NCI-H1092 (cell line): ENCODE measurements at places on chromosomes 12 and 14.

- DNase-seq, result no peak
These were observed 39.1 kb upstream of the FRS2 start for GRCh38 chr12:69430942-69431590.

DNA sequence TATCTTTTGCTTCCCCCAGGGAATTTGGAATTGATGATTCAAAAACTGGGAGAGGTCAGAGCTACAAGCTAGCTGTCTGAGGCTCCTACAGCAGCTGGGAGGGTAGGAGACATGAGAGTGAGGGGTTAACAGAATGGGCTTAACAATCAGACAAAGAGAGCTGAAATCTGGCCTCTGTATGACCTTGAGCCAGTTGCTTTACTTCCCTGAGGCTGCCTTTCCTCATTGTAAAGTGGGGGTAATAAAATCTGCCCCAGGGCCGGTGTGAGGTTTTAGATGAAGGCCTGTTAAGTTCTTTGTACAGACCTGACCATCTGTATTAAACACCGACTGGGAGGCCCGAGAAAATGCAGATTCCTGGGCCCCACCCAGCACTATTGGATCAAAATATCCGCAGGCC lies 164.3 kb upstream of the NOS1 start:
- no peak for DNase-seq

DNA sequence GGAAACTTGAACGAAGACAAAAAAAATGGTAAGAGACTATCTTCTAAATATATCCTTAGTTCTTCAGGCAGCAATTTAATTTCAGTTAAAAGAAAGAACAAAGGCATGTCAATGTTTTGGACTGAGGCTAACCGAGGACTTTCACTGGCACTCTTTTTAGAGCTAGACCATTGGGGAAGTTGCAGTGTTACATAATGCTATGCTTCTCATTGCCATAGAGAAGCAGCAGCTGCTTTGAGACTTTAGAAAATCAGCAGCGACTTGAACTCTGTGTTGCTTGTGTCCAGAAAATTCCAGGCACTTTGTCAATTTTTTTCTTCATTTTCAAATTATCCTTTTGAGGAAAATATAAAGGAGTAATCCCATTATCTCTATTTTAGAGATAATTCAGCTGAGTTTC lies 964.2 kb downstream of the NRXN3 start:
- no peak for DNase-seq

- DNase-seq, result no peak
These were observed 32.7 kb downstream of the ANAPC7 start for GRCh38 chr12:110370732-110371231.

DNA sequence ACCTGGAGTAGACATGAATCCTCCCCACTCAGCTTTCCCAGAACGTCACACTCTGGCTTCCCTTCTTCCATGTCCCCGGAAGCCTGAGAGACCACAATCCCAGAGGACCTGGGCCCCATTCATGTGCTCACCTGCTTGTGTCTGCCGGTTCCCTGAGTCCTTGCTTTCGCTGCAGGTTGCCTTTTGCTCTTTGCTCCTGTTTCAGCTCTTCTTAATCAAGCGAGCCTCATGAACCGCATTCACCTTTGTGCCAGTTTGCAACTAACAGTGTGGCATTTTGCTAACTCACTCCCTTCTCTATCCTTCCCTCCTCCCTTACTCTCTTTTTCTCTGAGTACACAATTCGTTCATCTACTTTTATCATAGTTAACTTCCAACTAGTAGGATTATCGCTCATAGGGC lies 23.1 kb downstream of the ENTPD5 start:
- no peak for DNase-seq

GRCh38 chr12:42281844-42282243 lies 43.8 kb upstream of the YAF2 start:
- DNase-seq, result no peak

DNA sequence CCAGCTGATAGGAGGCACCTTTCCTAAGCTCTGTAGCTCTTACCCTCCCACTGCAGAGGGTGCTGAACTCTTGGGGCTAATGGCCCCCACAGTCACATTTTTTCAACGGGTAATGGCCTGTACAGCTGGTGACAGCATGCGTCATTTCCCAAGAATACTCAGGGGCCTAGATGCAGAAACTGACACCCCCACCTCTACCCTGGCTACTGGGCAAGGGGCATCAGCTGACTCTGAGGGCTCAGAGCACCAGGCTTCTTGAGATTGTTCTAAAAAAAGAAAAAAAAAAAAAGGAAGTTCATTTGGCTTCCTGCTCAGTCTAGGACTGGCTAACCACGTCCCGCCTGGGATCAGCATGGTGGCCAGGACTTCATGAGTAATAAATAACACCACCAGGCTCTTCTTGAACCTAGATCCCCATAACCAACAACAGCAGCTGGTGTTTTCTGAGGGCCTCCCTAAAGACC lies 35.2 kb downstream of the ZFP36L1 start:
- no peak for DNase-seq

GRCh38 chr12:108642269-108642870 lies 8.7 kb upstream of the SELPLG start:
- no peak for DNase-seq

DNA sequence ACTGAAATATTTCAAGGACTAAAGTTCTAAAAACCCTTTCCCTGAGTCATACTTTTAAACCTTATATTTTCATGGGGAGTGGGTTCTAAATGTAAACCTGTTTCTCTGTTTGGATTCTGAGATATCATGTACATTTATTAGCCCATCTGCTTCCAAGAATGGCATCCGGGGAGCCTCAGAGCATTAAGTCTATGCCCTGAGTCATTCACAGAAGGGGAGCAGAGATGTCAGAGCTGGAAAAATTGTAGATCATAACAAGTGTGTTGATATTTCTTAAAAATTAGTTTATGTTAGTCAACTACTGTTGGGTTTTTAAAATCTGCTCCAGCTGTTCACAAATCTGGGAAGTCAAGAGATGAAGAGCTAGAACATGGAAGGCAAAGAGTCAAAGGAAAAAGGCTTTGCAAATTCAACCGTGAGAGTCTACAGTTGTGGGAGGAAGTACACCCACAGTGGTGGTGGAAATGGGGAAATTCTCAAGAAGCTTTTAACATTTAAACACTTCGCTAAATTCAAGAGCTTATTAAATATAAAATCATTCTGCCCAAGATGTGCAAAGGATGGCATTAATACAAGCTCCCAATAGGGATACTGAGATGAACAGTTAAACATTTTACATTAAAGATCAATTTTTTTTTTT lies 70.5 kb upstream of the FLRT2 start:
- no peak for DNase-seq

DNA sequence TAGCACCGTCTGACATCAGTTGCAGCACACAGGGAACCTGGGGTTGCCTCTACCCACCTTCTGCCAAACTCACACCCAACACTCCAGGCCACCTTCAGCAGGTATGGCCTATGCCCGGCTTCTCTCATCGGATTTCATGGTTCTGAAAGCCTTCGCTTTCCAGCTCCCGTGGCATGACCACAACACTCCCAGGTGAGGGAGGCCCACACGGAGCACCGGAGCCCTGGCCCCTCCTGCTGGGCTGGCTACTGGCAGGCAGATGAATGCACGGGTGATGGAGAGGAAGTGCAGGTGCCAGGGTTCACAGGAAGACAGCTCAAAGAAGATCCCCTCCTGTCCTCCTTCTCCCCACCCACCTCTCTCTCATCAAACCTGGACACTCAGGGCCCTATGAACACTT lies 37.2 kb downstream of the CACNA2D4 start:
- no peak for DNase-seq

GRCh38 chr14:36672095-36672494 lies 10.4 kb downstream of the PAX9 start:
- DNase-seq, result no peak

DNA sequence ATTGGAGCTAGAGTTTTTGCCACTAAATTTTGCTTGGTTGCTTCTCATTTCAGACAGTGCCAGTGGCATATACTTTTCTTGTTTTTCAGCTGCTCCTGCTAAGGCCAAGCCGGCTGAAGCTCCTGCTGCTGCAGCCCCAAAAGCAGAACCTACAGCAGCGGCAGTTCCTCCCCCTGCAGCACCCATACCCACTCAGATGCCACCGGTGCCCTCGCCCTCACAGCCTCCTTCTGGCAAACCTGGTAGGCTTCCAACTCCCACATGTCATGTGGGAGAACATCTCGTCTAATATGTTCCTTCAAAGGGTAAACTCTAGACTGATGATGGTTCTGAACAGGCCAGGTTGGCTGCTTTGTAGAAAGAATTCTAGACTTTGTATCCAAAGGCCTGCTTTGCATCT lies 11.0 kb downstream of the DLST start:
- no peak for DNase-seq

DNA sequence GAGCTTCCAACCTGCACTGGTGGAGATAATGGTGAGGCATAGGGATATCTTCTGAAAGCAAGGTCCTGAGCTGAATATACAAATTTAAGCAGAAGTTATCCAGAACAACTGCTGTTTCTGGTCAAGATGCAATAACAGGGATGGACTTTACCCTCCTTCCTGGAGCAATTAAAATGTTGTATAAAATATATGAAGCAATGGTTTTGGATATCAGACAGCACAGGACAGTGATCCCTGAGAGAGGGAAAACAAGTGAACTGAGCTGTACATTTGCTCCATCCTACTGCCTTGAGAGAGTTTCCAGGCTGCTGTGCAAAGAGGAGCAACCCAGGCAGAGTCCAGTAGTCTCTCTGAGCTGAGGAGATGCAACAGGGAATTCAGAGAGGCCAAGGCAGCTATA lies 36.0 kb upstream of the CTDSP2 start:
- no peak for DNase-seq

GRCh38 chr12:89924191-89924590 lies 215.6 kb upstream of the ATP2B1 start:
- DNase-seq, result no peak

DNA sequence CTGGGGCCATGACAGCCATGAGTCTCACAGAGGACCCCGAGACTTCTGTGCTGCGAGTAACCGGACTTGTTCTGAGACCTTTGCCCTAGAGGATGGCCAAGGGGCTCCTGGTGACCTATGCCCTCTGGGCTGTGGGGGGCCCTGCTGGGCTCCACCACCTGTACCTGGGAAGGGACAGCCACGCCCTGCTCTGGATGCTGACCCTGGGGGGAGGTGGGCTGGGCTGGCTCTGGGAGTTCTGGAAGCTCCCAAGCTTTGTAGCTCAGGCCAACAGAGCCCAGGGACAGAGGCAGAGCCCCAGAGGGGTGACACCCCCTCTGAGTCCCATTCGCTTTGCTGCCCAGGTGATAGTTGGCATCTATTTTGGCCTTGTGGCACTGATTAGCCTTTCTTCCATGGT lies 2.1 kb downstream of the DNAJC22 start:
- DNase-seq, result no peak

DNA sequence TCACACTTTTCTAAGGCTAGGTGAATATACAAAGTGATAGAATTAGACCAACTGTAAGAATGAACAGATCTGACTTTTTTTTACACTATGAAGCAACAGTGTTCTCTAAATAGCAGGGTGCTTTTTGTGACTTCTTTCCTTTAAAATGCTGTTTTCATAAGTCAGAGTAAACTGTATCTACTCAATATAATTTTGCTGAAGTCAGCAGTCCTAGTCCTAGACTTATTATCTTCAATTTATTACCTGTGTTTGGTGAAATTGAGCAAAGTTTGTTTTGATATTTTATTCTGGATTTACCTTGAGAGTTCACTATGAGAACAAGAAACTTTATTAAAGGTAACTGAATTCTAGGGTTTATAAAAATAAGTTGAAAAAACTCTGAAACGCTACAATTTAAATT lies 651.3 kb upstream of the MIS18BP1 start:
- DNase-seq, result no peak

GRCh38 chr12:127899971-127900370 lies 367.0 kb upstream of the TMEM132C start:
- DNase-seq, result no peak

DNA sequence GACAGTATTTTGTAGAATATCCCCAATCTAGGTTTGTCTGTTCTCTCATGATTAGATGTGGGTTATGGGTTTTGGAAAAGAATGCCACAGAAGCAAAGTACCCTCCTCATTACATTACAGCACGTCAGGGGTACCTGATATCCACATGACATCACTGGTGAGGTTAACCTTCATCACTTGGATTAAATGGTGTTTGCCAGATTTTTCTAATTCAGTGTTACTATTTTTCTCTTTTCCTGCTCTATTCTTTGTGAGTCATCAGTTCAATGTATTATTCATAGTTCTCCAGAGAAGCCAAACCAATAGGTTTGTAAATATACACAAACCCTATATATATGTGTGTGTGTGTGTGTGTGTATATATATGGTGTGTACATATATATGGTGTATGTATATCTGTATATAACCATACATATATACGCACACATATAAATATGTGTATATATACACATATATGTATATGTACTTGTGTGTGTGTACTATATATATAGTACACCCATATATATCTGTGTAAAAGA lies 131.4 kb downstream of the LMNTD1 start:
- DNase-seq, result no peak

DNA sequence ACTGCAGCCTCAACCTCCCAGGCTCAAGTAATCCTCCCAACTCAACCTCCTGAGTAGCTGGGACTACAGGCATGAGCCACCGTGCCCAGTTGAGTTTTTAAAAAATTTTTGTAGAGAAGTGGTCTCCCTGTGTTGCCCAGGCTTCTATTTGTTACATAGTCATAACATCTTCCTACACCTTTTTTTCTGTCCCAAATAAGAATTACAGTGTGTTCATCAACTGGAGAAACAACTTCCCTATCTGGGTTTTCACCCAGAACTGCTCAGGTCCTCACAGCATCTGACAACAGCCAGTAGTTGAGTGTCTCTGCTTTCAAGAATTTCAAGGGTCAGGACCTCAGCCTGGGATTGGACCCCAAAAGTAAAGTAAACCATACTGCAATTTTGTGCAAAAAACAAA lies 235.2 kb upstream of the AMIGO2 start:
- no peak for DNase-seq

- no peak for DNase-seq
These were observed 8.3 kb downstream of the DERA start for GRCh38 chr12:15919418-15919817.

- DNase-seq, result no peak
These were observed 363.4 kb downstream of the DAD1 start for GRCh38 chr14:22225516-22226140.

DNA sequence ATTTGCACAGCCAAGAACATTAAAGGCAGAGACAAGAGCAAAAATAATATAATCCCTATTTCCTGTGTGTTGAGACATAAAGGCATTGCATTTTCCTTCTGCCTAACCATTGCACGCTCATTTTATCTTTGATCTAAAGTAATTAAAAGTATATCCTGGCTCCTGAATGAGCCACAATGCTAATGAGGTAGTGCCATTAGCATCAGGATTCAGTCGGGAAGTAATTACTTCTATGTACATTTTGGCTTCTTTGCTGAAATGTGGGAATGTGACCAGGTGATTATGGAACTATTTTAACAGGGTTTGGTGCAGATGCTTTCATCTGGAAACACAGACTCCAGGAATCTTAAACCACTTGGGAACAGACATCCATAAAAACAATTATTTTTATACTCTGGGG lies 77.4 kb downstream of the TMTC1 start:
- no peak for DNase-seq

DNA sequence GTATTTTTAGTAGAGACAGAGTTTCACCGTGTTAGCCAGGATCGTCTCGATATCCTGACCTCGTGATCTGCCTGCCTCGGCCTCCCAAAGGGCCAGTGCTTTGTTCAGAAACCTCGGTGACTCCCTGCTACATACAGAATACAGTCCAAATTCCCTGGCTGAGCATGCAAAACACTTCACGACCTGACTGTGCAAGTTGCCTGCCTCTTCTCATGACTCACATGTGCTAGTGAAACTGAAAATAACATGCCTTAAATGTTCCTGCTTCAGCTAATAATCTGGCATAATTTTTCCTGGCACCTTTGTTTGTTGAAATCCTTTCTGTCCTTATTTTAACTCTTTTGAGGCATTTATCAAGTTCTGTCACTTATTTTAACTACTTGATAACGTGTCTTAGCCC lies 8.2 kb downstream of the DMAC2L start:
- DNase-seq, result no peak
